ENCODE measurements at places on chromosomes 2 and 18. TPM values are rescaled to one million over a fixed set of nuclear protein-coding genes. Genes with fewer than 3 reads are reported as not detected.

The CFAP65 gene
- not detected for total RNA-seq

The ASB1 gene
- total RNA-seq = 16.0 TPM

DNA sequence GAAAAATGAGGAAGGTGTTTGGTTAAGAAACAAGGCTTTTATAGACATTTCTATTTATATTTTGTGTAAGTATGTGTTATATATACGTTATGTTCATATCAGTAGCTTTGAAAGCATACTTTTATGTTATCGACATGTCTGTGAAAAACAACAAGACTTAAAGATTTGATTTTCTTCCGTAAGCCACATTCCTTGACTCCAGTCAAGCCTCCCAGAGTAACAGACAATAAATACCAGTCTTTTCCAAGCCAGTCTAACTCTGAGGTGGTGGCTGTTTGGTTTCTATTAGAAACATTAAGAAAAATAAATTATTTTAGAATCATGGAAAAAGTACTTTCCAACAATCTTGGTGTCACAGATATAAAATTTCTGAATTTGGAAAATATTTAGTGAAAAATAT is 16.3 kb upstream of the ITGAV start:
- DNase-seq = no peak

GRCh38 chr2:85400541-85401463 is 9.4 kb downstream of the CAPG start:
- DNase-seq = no peak
